ENCODE measurements at places on chromosomes 5 and 9. TPM values are rescaled to one million over a fixed set of nuclear protein-coding genes. Genes with fewer than 3 reads are reported as not detected.

COL5A1 gene
- not detected for total RNA-seq

PCA3 gene
- 0.19 TPM for total RNA-seq

DNA sequence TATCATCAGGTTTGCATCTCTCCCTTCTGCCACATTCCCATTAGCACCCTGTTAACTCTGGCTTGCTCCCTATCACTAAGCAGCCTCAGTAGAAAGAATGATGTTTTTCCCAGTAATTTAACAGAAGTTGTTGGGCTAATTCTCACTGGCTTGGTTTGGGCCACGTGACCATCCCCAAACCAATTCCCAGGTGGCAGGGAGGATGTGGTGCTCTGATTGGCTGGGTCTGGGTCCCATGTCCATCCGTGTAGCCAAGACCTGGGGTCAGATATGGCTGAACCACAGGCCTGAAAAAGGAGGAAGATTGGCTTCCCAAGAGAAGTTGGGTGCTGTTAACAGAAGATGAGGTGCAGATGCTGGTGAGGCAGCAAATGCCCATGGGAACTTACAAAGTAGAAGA is 122.0 kb downstream of the BOD1 start:
- H3K4me3 ChIP-seq: no peak overlapping the region
- DNase-seq: no peak
- H3K27me3 ChIP-seq: no peaks in the 10 kb centered on the region
- no peaks in the 10 kb centered on the region for H3K36me3 ChIP-seq
- no peaks in the 10 kb centered on the region for H3K4me1 ChIP-seq

GRIN1 gene
- not detected for total RNA-seq

- peaks cover 13% of the 10 kb centered on the region for H3K4me1 ChIP-seq
- H3K4me3 ChIP-seq: no peak overlapping the region
- no peaks in the 10 kb centered on the region for H3K27me3 ChIP-seq
- no peak for DNase-seq
- no peaks in the 10 kb centered on the region for H3K36me3 ChIP-seq
Observed at GRCh38 chr9:71937070-71937625, 25.7 kb downstream of the C9orf85 start.

LCN1 gene
- not detected for total RNA-seq

GRCh38 chr5:32274548-32275395 is 38.0 kb downstream of the MTMR12 start:
- H3K4me1 ChIP-seq: peaks cover 47% of the 10 kb centered on the region
- no peak overlapping the region for H3K4me3 ChIP-seq
- DNase-seq: no peak

C5orf52 gene
- not detected for total RNA-seq

CCL27 gene
- total RNA-seq: not detected

DNA sequence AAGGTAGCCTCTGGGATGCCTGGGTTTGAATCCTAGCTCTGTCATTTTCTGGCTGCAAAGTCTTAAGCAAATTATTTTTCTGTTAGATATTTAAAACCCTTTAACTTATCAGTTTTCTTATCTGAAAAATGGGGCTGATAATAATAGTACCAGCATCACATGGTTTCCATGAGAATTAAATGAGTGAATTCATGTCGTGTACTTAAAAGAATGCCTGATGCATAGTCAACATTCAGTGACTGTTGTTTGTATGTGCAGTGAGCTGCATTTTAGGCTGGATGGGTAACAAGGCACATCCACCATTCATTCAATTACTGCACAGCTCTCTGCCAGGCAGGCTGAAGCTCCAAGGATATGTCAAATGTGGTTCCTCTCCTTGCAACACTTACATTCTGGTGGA is 122.0 kb downstream of the PPP2R2B start:
- H3K27ac ChIP-seq: no peak overlapping the region
- no peak for DNase-seq
- H3K4me3 ChIP-seq: no peak overlapping the region

GRCh38 chr5:177312649-177313181 is 1.0 kb upstream of the MXD3 start:
- H3K36me3 ChIP-seq: no peaks in the 10 kb centered on the region
- H3K27ac ChIP-seq: peak overlapping the region; percentile 70
- H3K27me3 ChIP-seq: no peaks in the 10 kb centered on the region
- H3K4me1 ChIP-seq: peaks cover 34% of the 10 kb centered on the region
- H3K4me3 ChIP-seq: peak overlapping the region; percentile 72
- peak; percentile 86 for DNase-seq

DNA sequence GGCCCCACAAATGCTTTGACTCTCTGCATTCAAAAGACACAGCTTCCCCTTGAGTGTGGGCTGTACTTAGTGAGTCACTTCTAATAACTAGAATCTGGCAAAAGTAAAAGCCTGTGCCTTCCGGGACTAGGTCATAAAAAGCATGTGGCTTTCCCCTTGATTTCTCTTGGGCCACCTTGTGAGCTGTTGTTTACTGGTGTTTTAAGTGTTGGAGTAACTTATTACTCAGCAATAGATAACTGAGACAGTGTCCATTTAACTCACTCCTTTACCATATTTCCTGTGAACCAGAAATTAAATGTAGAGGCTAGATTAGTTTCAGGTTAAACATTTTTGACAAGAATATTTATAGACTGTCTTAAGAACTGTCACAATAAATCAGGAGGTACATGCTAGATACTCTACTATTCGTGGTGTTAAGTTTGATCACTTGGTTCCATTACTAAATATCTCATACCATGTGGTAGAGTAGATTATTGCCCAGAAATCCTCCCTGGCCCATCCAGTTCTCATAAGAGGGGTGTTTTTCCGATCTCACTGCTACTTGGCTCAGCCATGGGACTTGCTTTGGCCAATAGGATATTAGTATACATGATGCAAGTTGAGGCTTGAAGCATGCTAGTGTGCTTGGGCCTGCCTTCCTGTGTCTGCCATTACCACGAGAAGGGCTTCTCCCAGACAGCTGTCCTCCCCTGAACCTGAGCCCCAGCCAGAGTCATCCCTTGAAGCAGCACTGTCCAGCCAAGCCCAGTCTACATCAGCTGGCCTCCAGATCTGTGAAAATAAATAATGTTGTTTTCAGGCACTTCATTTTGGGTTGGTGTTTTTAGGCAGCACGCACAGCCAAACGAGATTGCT is 10.4 kb upstream of the CMBL start:
- DNase-seq: no peak
- no peak overlapping the region for H3K4me3 ChIP-seq
- no peaks in the 10 kb centered on the region for H3K27me3 ChIP-seq

GRCh38 chr5:135954899-135955298 is at the start of gene LECT2:
Gene LECT2 (minus strand): TSS chr5:135954983. CDS start chr5:135954833, 150 bp downstream.
- H3K4me3 ChIP-seq: no peak within 1 kb of the TSS
- no peaks in the 10 kb centered on the region for H3K4me1 ChIP-seq
- H3K27me3 ChIP-seq: no peaks in the 10 kb centered on the region
- H3K36me3 ChIP-seq: no peaks in the 10 kb centered on the region

DNA sequence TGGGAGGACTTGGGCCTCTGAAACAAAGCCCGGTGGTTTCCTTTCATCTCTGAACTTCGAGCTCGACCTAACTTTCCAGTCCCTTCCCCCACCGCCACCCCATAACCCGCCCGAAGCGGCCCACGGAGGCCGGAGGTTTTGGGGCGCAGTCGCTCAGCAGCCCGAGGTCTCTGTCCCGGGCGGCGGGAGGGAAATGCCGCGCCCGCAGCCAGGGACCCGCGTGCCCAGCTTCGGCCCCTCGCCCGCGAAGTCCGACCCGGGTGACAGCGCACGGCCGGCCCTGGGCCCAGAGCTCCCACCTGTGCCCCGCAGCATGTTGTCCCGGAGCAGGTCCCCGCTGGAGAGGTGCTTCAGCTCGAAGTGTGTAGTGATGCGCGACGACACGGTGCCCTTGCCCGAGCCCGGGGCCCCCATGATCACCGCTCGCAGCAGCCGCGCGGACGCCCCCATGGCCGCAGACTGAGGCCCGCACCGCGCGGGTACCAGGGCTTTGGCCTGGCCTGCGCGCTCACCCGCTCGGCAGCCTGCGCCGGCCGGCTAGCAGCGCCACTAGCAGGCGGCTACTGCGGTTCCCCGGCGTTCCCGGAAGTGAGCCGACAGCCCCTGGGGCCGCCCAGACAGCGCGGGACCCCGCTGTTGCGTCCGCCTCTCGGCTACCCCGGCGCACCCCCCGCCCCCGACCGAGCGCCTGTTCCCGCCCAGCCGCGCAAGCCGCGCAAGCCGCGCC is at the start of gene AK3:
Gene AK3, minus strand, starts transcription at position 565 of the 727 bp plus-strand sequence. Its CDS starts 115 bp downstream, at position 450.
- H3K27ac ChIP-seq: peak within 1 kb of the TSS; percentile 61
- peak; percentile 95 for DNase-seq
- 0 out of 2 replicates have a peak, but pooled peaks cover 3% of the 10 kb centered on the region for H3K36me3 ChIP-seq
- H3K4me1 ChIP-seq: peaks cover 26% of the 10 kb centered on the region

GRCh38 chr9:72864327-72864726 is 88.5 kb downstream of the ALDH1A1 start:
- H3K36me3 ChIP-seq: no peaks in the 10 kb centered on the region
- H3K27me3 ChIP-seq: no peaks in the 10 kb centered on the region
- DNase-seq: no peak
- H3K27ac ChIP-seq: no peak overlapping the region

GRCh38 chr9:90188656-90189055 is 454.0 kb downstream of the DIRAS2 start:
- peak; percentile 75 for DNase-seq
- peaks cover 40% of the 10 kb centered on the region for H3K4me1 ChIP-seq
- H3K27ac ChIP-seq: peak overlapping the region; percentile 96
- H3K36me3 ChIP-seq: no peaks in the 10 kb centered on the region

DNA sequence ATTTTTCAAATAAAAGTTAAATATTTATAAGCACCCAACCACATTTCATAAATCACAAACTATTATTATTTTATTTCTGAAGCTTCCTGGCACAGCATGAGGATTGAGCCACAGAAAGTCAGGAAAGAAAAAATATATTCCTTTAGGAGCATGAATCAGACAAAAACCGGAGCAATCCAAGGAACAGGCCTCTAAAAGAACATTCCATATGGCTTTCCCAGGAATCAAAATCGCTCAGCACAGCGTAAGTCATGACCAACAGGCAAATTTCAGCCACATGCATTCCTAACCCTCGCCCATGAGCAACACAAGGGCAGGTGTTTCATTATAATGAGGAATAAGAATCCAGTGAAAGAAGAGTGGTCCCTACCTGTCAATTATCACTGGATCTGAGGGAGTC is 26.7 kb downstream of the EBF1 start:
- H3K4me3 ChIP-seq: peak overlapping the region; percentile 13
- H3K27ac ChIP-seq: peak overlapping the region; percentile 83
- H3K36me3 ChIP-seq: peaks cover 72% of the 10 kb centered on the region
- no peaks in the 10 kb centered on the region for H3K27me3 ChIP-seq
- H3K4me1 ChIP-seq: peaks cover 93% of the 10 kb centered on the region

GRCh38 chr9:91825422-91825821 is 124.6 kb downstream of the ROR2 start:
- H3K27me3 ChIP-seq: no peaks in the 10 kb centered on the region
- H3K27ac ChIP-seq: no peak overlapping the region
- no peak overlapping the region for H3K4me3 ChIP-seq
- H3K4me1 ChIP-seq: no peaks in the 10 kb centered on the region
- H3K36me3 ChIP-seq: no peaks in the 10 kb centered on the region

DNA sequence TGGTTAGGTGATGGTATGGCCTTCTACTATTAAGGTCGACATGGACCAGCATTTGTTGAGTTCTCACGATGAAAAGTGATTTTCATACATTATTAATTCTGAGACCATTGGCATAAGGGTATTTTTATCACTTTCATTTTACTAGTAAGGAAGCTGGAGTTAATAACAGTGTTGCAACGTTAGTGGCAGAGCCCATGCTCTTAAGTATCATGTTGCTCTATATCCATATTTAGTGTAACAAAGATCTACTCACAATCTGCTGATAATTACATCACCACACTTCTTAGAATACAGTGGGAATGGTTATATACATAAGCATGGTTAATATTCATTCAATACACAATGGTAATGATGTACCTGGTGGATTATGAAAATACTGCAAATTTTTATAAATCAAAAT is 81.9 kb downstream of the PRR16 start:
- H3K36me3 ChIP-seq: no peaks in the 10 kb centered on the region
- H3K4me1 ChIP-seq: no peaks in the 10 kb centered on the region
- H3K4me3 ChIP-seq: no peak overlapping the region
- no peak for DNase-seq

GRCh38 chr5:83512061-83512745 is 40.7 kb downstream of the VCAN start:
- no peak for DNase-seq
- no peaks in the 10 kb centered on the region for H3K36me3 ChIP-seq
- no peak overlapping the region for H3K4me3 ChIP-seq
- H3K27ac ChIP-seq: no peak overlapping the region
- H3K4me1 ChIP-seq: no peaks in the 10 kb centered on the region

ROR2 gene
- total RNA-seq: not detected

DNA sequence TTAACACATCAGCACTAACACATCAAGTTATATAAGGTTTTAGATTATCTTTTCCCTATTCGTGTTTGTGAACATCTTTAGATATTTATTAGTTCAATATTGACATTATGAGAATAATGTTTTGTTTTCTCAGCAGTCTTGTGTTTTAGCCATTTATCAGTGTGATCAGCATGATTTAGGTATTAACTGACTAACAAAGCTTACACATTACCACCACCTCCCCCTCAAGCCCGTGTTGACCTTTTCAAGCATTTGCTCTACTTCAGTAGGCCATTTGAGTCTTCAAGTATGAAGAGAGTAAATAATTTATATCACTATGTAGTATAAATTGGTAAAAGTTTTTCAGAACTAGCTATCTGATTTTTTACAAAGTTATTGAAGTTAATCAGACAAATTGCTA is 6.9 kb downstream of the PBX3 start:
- peaks cover 27% of the 10 kb centered on the region for H3K4me1 ChIP-seq
- no peak overlapping the region for H3K27ac ChIP-seq
- H3K36me3 ChIP-seq: no peaks in the 10 kb centered on the region
- no peak for DNase-seq
- no peak overlapping the region for H3K4me3 ChIP-seq

ACOT12 gene
- 0.26 TPM for total RNA-seq

DNA sequence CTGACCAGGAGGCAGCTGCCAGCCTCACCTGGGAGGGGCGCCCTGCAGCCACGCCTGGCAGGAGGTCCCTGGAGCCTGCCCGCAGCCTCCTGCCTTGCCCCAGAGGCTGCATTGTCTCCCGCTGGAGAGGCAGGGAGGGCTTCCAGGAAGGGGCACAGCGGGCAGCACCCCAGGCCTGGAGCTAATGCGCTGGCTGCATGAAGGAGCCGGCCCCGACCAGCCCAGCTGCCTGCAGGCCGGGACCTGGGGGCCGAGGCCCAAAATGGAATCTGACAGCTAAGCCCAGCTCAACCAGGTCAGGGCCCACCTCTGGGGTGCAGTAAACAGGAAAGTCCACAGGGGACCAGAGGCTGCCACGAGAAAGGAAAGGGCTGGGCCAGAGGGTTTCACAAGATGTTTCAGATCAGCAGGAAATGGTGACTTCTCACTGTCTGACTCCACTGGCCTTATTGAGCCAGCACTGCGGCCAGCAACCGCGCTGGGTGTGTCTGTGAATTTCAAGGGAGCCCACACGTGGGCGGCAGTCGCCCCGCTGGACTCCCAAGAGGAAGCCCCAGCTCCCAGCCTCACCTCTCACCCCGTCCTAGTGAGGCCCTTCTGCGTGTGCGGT is 18.6 kb upstream of the NOTCH1 start:
- no peaks in the 10 kb centered on the region for H3K4me1 ChIP-seq
- no peak overlapping the region for H3K4me3 ChIP-seq
- H3K27ac ChIP-seq: no peak overlapping the region
- no peak for DNase-seq

GRCh38 chr9:72440992-72441847 is 76.2 kb upstream of the ZFAND5 start:
- no peaks in the 10 kb centered on the region for H3K27me3 ChIP-seq
- no peaks in the 10 kb centered on the region for H3K4me1 ChIP-seq
- H3K4me3 ChIP-seq: no peak overlapping the region
- H3K27ac ChIP-seq: no peak overlapping the region
- no peaks in the 10 kb centered on the region for H3K36me3 ChIP-seq
- no peak for DNase-seq

GRCh38 chr5:152314196-152314829 is 90.8 kb downstream of the NMUR2 start:
- H3K27ac ChIP-seq: no peak overlapping the region
- no peaks in the 10 kb centered on the region for H3K4me1 ChIP-seq
- no peaks in the 10 kb centered on the region for H3K27me3 ChIP-seq

GABBR2 gene
- total RNA-seq: 0.30 TPM

EQTN gene
- not detected for total RNA-seq

All from Karpas-422 (cell line).